ENCODE measurements at places on chromosomes 16 and 17.

DNA sequence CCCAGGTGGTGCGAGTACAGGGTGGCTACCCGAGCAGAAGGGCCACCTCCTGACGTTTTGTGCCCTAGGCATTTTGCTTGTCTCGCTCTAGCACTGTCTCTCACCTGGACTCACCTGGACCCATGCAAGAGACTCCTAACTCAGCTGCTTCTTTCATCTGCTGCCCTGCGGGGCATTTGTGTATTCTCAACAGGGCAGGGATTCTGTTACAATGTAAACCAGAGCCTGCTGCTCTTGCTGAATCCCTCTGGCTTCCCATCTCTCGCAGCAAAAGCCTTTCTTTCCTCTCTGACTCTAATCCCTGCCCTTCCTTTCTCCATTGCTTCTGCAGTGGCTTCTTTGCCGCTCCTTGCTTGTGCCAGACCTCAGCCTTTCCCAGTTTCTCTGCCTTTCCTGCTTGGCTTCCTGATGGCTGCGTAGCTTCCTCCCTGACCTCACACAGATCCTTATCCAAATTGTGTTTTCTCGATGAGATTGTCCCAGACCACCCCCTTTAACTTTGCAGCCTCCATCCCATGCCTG lies 10.2 kb downstream of the ARSG start:
- no peak for DNase-seq

DNA sequence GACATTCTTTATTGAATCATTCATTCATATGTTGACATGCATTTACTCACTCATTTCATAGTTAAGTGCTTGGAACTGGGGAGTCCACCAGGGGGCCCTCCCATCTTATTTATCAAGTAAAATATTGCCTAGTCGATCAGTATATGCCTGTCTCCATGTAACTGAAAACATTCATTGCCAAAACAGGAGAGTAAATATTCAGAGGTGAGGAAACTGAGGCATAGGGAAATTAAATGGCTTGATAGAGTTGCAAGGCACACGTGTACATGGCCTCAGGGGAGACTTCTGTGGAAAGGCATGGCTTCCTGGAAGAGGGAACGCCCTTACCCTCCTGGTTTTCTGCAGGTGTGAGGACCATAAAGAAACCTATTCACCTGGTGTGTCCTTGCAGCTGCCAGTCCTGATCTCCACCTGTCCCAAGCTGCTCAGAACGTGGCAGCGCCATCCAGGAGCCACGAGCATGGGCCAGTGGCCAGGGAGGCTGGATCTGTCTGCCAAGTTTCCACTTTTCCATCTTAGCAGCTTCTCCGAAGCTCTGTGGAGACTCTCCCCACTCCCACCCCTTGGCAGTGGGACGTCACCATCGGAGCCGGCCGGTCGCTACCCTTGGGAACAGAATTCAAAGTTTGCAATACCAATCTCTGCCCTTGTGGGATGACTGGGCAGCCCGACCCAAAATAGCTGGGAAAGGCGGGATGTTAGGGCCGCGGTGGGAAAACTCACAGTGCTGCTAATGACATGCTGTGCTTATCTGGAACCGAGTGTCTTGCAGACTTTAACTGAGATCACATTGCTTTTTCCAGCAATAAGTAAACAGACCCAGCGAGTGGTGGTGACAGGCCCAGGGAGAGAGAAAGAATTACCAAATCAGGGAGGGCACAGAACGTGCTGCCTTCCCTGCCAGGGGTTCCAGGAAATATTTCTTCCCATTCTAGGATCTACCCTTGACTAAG lies 4.1 kb upstream of the C1QTNF1 start:
- DNase-seq, result peak; percentile 80

GRCh38 chr17:60095381-60095780 lies 16.7 kb upstream of the HEATR6 start:
- DNase-seq, result peak; percentile 53

GRCh38 chr17:4307179-4307930 lies 43.6 kb upstream of the ANKFY1 start:
- no peak for DNase-seq

GRCh38 chr16:25370541-25370940 lies 112.9 kb upstream of the ZKSCAN2 start:
- no peak for DNase-seq

DNA sequence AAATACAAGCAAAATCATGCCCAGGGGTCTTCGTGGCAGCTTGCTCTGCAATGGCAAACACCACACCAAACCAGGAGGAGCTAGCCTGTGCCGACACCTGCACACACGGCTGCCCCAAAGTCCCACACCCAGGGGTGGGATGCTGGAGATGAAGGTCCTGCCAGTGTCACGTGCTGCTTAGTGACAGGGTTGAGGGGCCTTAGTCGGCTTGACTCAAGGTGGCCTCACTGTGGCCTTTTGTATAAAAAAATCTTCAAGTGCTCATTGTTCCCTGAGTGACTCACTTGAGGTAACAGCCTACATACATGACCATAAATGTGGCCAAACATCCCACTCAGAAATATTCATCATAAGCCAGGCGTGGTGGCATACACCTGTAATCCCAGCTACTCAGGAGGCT lies 7.3 kb downstream of the TRIM65 start:
- DNase-seq, result no peak

DNA sequence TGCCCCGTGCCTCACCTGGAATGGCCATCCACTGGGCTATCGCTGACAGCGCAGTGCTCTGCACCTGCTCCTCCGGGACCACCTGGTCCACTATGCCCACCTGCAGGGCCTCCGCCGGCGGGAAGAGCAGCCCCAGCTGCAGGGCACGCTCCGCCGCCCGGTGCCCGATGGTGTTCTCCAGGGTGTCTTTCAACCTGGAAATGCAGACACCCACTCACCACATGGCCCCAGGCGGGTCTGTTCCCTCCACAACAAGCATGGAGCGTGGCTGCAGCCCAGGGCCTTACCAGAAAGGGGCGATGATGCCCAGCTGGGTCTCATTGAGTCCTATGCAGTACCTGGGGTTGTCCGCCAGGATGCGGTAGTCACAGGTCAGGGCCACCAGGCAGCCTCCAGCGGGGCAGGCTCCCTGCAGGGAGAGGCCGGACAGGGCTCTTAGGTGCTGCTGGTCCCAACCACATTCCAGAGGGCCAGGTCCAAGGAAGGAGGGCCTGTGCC lies 6.8 kb downstream of the DNASE1L2 start:
- DNase-seq, result no peak

DNA sequence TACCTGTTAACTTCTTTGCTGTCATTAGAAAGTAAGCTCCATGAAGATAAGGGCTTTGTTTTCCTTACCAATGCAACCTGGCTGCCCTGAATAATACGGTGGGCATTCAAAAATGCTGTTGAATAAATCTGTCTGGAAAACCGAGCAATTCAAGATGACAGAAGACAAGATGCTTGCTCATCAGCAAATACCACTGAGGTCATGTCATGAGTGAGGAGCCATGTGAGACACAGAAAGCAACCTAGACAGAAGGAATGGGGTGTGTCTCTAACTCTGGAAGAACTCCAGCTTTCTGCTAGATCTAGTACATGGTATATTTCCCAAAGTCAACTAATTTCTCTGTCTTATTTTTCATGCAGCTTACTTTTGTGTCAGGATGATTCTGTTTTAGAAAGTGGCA lies 64.2 kb downstream of the STH start:
- DNase-seq, result peak; percentile 7

- DNase-seq, result no peak
Measured at GRCh38 chr17:72538901-72539352, 418.1 kb downstream of the SOX9 start.

DNA sequence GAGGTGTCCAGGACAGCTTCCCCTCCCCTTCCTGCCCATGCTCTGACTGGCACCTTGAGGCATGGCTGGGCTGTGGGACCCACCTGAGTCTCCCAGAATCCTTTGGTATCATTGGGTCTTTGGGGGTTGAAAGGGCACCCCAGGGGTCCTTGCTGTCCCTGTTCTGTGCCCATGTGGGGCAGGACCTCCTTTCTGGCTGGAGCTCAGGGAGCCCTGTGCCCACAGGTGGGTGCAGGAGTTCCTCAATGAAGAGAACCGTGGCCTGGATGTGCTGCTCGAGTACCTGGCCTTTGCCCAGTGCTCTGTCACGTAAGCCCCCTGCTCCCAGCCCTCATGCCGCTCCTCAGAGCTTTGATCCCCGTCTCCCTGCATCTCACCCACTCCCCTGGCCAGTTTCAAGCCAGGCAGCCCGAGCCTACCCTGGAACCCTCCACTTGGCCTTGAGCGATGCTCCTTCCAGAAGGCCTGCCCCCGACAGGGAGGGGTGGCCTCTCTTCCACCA lies 11.8 kb downstream of the FMNL1 start:
- DNase-seq, result no peak

Data from inflammatory macrophage treated with lipopolysaccharide for 4 hours (primary cell).